Iris pigment epithelial cell (primary cell): ENCODE measurements at places on chromosomes 7 and 10.

DNA sequence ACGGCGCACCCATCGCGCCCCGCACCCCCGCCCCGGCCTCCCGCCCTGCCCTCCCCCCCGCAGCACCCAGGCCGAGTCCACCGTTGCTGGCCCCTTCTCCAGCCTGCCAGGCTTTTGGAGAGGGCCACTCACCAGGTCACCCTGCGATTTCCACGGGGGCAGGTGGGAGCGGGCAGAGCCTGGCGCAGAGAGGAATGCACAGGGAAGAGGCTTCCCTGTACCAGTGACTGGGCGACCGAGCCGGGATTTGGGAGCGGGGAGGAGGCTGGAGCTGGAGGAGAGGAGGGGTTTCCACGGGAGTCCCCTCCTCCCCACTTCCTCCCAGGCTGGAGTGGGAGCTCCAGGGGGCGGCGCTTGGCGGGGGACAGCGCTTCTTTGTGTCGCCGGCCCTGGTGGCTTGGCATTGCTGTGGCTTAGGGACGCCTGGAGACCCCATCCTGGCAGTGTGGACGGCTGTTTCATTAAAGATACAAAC lies 19.3 kb downstream of the TCAF1 start:
- DNase-seq = peak; percentile 40

GRCh38 chr7:151185762-151186639 lies 1.0 kb downstream of the ASB10 start:
- DNase-seq = no peak

GRCh38 chr10:126387041-126387921 lies 996 bp downstream of the ADAM12 start:
- DNase-seq = peak; percentile 70

DNA sequence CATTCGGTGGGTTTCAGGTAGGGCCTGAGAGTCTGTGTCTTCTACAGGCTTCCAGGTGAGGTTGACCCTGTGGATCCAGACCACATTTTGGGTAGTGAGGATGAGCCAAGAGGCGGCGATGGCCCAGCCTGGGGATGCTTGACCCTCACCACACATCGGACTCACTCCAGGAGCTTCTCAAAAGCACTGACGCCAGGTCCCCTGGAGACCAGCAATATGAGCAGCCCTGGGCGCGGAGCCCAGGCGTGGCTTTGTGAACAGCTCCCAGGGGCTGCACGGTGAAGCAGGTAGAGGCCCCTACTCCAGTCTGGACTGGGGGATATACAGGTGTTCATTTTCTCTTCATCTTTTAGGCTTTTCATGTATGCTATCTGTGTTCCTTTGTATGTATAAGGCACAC lies 139.7 kb upstream of the PCBD1 start:
- DNase-seq = no peak

- DNase-seq = peak; percentile 61
Measured at GRCh38 chr10:128036746-128037543, 89.3 kb downstream of the MKI67 start.

- DNase-seq = peak; percentile 40
Measured at GRCh38 chr7:5478568-5479430, 55.2 kb upstream of the TNRC18 start.

GRCh38 chr10:100816671-100817070 lies 71.3 kb downstream of the PAX2 start:
- DNase-seq = no peak

DNA sequence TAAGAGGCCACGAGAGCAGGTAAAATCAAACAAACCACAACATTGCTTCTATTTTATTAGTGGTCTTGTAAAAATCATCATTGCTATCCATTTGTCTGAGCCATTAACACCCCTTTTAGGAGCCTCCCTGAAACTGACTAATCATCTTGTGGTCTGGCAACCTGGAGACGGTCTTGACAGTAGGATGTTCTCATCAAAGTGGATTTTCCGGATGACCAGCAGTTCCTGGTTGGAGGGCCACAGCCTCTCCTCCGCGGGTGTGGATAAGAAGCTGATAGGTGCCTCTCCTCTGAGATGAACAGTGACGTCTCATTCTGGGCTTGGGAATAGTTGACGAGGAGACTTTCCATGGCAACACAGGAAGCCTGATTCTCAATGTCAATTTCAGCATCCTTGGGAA lies 490.7 kb downstream of the TYW1 start:
- DNase-seq = no peak

- DNase-seq = no peak
Measured at GRCh38 chr7:10998996-10999757, 25.5 kb downstream of the PHF14 start.

- DNase-seq = no peak
Measured at GRCh38 chr10:42975558-42976340, 101.1 kb upstream of the RET start.

DNA sequence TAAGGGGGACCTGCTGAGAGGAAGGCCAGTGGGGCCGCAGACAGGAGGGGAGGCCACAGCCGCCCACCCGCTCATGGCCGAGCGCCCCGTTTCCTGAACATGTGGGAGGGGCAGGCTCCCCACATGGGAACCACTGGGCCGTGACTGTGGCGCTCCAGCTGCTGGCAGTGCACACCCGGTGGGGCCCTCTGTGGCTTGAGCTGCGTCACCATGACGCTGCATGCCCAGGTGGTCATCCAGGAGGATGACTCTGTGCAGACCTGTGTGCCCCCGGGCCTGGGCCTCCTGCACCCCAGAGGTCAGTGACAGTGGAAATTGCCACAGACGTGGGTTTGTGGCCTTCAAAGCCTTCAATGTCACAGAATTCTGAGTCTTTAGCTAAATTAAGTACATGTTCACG lies 85.1 kb downstream of the MGMT start:
- DNase-seq = no peak

DNA sequence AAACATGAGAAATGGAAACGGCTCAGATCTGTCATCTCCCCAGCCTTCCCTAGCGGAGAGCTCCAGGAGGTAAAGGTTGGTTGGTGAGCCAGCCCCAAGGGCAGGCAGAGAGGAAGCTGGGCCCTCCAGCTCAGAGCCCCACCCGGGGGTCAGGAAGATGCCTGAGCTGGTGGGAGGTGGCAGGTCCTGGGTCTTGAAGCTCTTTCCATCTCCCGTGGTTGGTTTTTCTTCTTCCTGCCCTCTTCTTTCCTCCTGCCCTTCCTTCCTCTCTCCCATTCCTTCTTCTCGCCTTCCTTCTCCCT lies 384.2 kb upstream of the FOXK1 start:
- no peak for DNase-seq

DNA sequence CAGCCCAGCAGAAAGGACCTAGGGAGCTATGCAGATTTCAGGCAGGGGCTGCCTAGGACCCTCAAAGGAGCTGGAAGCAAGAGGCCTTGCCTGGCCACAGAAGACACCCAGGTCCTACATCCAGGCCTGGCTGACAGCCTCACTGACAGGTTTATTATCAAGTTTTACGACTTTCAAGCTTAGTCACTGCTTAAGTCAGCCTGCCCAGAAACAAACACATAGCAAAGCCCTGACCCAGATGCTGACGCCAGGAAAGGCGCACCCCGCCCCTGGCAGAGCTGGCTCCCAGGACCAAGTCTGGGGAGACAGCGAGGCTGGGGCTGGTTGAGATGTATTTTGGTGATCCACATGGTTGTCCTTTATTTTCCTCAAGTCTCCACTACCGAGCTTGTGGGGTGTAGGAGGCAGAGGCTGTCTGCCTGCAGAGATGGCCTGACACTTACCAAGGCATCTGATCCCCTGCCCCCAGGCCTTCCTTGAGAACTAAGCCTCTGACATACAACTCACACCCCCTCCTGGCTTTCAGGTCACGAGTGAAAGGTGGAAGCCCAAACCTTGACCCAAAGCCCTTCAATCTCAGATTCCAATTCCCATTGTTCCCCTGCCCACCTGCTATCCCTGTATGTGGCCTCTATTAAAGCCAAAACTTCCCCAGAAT lies 80.7 kb upstream of the EMX2 start:
- DNase-seq = peak; percentile 88

- DNase-seq = peak; percentile 37
Measured at GRCh38 chr10:133438711-133439273, 14.4 kb upstream of the SPRN start.

GRCh38 chr7:154423231-154423630 lies 371.0 kb downstream of the DPP6 start:
- no peak for DNase-seq
